ENCODE measurements at places on chromosomes 16 and 17. TPM values are rescaled to one million over a fixed set of nuclear protein-coding genes. Genes with fewer than 3 reads are reported as not detected.

The UBFD1 gene
- 102 TPM for total RNA-seq

DNA sequence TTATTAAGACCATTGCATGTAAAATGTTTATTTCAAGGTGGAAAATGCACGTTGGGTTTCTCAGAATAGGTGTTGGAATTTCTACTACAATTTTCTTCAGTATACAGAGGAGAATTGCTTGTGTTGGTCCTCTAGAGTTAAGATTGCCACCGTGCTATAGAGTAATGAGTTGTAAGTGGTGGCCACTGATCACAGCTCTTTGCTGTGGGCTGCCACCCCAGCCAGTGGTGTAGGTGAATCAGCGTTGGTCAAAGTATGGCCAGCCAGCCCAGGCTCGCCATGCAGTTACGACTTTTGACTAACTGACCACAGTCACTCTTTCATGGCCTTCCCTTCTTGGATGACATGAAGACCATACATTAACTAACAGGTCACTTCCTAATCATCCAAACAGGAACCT lies 12.6 kb upstream of the PRKAR1A start:
- no peak for DNase-seq

- DNase-seq, result no peak
Measured at GRCh38 chr17:44203731-44204440, 4.2 kb upstream of the ATXN7L3 start.

DNA sequence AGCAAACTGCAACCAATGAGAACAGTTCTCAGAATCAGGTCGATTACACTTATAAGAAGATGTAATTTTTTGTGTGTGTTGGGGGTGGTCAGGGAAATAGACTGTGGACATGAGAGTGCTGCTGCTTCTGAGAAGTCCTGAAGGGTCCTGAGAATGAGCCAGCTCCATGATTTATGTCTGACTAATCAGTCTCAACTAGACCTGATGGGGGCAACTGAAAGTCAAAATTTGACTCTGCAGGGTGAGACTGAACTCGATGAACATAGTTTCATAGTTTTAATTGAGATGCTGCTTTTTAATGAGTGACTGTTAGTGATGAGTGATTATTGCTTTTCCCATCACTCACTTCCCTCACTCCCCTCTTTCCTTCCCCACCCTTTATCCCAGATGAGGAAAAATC lies 37.3 kb downstream of the SMARCE1 start:
- DNase-seq, result no peak

DNA sequence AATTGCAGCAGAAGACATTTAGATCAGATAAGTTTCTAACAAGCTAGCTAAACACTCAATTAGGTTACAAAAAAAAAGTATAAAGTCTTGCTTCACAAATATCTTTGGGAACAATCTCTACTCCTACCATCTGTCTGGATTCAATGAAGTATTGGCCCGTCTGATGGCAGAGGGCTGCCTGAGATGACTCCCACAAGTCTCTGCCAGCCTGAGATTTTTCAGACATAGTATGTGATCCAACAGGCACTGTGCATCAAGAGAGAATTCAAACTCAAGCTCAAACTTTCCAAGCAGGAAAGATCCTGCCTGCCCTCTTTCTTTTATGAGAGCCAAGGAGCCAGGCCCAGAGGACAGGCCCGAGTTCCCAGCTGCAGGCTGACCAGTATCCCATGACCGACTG lies 22.6 kb downstream of the SLC39A11 start:
- no peak for DNase-seq

GRCh38 chr16:53922067-53922806 lies 218.3 kb downstream of the FTO start:
- no peak for DNase-seq

DNA sequence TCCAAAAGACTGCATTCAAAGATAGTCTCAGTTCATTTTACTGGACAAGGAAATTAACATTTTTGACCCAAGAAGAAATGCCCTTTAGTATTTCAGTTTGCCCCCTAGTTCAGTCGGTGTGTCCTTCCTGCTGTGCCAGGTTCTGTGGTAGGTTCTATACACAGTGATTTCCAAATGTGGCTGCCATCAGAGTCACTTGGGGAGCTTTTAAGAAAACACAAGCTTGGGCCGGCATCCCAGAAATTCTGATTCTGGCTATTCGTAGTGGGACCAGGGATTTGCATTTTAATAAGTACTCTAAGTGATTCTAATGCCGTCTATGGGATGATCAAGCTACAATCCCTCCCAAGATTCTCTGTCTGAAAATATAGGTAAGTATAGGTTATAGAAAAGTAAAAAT lies 10.2 kb downstream of the RSPRY1 start:
- no peak for DNase-seq

The CCDC200 gene
- total RNA-seq, result not detected

- no peak for DNase-seq
Measured at GRCh38 chr17:70767102-70767701, 597.9 kb downstream of the KCNJ2 start.

DNA sequence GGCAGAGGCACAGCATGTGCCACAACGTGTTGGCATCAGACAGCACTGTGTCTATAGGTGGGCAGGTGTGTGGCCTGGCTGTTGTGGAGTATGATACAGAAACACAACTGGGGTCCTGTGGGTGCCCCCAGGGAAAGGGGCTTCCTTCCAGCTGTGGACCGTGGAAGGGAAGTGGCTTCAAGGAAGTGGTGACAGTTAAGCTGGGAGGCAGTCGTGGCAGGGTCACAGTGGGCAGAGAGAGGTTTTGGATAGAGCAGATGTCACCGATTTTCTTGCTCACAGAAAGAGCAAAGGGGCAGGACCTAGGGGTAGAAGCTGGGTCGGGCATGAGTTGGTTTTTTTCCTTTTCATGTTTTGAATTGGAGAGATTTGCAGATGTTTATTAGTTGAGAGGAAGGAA lies 11.2 kb upstream of the ORAI3 start:
- DNase-seq, result no peak
